ENCODE measurements at places on chromosomes 12 and 14.
A peak's percentile ranks its signal among the peaks of the same experiment; 100 is the strongest.

DNA sequence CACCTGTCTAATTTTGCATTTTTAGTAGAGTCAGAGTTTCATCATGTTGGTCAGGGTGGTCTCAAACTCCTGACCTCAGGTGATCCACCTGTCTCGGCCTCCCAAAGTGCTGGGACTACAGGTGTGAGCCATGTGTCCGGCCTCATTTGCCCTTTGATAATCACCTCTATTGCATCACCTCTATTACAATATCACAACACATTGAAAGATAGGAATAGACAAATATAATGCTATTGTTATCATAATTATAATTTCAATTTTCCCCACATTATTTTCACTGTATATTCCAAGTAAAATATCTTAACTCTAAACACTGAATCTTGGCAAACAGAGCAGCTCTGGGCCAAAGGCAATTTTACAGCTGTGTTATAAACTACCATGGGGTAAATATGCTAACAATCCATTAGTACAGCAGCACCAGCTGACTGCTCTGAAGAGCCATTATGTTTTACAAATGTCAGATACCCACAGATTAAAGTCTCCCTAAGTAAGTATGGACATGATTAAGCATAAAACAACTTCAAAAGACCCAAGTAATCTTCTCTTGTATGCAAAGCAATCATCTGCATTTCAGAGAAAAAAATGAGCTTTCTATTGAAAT, 173.2 kb downstream of the MED13L start:
- no peak for DNase-seq

DNA sequence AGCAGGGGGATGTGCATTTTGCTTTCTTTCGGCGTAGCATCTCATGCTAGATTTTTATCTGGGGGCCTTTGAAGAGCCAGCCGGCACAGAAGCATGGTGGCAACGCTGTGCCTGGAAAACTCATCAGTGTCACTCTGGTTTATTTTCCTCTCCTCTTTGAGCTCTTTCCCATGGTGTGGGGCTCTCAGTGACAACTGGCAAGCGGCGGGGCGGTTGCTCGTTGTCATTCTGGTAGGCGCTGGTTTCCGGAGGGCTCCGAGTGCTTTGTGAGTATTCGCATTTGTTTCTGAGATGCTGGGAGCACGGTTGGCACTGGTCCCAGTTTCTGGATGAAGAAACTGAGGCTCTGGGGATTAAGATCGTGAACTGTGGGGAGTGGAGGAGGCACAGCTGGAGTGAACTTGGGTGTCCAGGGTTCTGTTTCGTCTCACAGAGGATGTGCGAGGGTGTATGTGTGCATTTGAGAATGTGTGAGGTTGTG, 23.3 kb downstream of the TPCN1 start:
- DNase-seq = no peak

DNA sequence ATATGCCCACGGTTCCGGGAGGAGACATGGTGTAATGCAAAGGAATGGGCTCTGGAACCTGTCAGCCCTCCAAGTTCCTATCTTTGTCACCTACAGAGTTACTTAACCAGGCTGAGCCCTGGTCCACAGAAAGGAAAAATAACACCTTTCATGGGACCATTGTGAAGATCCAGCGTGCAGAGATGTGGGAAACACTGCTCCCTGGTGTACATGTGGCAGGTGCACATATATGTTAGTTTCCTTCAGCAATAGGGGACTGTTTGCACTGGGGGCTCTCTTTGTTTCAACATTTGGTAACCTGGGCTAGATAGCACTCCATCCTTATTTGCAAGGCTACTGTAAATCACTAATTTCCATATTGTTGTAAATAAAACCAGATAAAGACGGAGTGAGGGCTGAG, 72.3 kb downstream of the ANO2 start:
- peak; percentile 3 for DNase-seq

DNA sequence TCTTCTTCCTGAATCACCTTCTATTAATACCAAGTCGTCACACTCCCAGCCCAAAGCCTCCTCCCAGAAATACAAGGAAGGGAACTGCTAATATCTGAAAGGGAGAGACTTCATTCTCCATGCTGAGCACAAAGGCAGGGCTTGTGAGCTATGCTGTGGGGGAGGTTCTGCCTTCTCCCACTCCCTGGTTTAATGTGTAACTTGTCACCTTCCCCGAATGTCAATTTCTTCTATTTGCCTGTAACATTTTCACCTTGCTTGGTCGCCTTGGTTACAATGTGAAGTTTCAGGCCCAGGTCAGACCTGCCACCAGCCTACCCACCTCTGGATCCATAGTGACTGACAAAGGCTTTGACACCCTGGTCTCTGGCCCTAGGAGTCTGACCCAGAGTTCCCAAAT, 82.0 kb upstream of the ESRRB start:
- no peak for DNase-seq

DNA sequence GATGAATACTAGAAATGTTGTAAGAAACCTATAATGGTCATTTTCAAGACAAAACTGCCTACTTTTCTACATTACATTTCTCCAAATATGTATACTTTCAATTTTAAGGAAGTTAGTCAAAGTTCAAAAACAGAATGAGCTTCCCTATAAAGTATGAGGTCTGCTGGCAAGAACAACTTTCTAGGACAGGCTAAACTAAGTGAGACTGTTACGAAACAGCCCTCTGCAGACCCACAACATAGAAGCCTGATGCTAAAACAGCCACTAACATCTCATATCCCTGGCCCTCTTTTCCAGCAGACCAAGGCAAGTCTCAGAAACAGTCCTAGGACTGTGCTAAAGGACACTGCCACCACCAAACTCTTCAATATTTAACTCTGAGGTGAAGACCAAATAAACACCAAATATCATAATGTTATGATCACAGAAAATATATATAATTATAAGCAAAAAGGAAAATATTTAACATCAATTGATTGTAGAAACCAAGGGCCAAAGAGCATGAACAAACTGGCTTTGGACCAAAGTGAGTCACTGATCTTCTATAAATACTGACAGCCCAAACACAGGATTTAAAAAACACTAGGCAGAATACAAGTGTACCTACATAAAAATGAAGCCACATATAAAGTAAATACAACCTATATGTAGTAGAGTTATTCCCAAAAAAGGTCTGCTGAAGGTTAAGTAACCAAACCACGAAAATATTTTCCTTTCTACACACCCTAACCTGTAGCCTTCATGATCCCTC, 27.7 kb downstream of the PPP4R3A start:
- peak; percentile 40 for DNase-seq

GRCh38 chr12:132491138-132491663, 1.2 kb downstream of the FBRSL1 start:
- no peak for DNase-seq

GRCh38 chr14:45359746-45360145, 106.7 kb upstream of the MIS18BP1 start:
- DNase-seq = peak; percentile 55

- DNase-seq = no peak
Observed at GRCh38 chr14:72754949-72755348, 139.0 kb downstream of the DPF3 start.

DNA sequence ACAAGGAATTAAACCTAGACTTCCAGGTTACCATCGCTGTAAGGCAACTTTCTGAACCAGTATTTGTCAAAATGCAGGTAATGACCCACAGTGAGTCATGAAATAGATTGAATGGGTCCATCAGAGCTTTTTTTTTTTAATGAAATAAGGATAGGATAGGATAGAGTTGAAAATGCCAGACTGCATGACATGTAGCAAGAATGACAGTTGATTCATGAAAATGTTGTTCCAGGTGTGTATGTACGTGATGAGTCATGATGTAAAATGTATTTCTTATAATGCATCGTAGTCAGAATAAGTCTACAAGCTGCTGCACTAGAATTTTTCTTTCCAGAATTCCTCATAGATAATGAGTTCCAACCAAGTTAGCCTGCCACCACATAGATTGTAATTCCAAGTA, 184.4 kb upstream of the BCL2L14 start:
- DNase-seq = no peak

DNA sequence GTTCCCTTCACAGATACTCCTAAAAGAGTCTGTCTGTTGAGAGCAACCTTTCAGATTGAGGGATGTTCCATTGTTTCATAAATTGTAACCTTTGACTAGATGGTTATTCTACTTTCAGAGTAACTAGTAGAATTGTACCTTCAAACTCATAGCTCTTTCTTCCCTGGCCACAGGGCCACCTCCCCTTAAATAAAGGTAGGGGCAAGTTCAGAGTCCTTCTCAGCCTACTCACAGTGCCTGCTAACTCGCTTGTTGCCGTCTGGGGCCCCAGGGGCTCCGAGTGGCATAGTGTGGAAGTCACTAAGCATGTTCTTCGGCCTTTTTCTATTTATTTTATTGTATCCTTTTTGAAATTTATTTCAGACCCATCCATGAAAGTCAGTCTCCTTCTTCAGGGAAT, 250.4 kb downstream of the ALX1 start:
- DNase-seq = no peak

GRCh38 chr12:107634530-107634929, 51.1 kb upstream of the PWP1 start:
- DNase-seq = no peak

DNA sequence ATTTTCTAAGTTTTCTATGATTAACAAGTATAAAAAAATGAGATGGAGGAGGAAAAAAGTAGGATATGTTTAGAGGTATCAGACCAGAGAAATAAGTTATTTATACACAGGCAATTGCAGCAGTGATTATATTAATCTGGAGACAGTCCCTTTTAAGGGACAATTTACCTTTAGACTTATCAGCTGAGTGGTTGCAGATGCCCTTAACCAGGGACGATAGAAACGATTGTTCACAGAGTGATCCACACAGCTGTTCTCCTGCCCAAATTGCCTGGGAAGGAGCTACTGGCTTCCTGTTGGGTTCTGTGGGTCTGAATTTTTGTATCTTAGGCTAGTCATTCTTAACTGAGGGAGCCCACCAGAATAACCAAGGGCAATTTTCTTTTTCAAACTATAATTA, 66.4 kb downstream of the GCH1 start:
- no peak for DNase-seq

DNA sequence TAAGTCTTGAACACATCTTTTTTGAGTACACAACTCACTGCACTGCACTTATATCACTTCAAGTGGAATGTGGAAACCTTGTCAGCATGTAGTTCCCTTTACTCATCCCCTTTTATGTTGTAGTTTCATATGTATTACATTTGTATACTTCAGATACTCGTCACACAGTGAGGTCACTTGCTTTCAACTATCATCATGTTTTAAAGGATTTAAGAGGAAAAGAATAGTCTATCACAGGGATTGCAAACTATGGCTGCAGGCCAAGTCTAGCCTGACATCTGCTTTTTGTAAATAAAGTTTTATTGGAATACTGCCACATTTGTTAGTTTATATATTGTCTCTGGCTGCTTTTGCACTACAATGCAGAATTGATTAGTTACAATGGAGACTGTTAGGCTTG, 24.3 kb downstream of the CNOT2 start:
- peak; percentile 81 for DNase-seq

DNA sequence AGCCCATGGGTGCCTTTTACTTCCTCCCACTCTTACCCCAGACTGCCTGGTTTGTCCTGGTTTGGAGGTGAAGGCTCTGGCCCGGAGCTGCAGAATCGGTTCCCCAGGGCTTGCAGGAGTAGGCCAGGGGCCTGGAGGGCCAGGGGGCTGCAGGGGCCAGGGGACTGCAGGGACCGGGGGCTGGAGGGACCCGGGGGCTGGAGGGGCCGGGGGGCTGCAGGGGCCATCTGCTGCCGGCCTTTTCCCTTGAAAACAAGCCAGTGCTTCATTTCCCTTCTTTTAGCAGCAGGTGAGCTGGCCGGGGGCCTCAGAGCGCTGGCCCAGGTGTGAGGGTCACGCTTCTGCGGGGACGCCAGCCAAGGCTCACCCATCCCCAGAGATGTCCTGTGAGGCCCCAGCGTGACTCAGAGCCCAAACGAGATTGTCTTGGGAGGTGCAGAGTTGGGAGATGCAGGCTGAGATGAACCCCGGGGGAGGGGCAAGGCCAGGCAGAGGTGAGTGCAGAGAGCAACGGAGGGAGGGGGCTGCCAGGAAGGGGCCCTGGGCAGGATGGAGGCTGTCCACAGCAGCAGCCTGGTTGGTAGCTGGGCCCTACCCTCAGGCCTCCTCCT, 154.9 kb downstream of the KIF26A start:
- no peak for DNase-seq

DNA sequence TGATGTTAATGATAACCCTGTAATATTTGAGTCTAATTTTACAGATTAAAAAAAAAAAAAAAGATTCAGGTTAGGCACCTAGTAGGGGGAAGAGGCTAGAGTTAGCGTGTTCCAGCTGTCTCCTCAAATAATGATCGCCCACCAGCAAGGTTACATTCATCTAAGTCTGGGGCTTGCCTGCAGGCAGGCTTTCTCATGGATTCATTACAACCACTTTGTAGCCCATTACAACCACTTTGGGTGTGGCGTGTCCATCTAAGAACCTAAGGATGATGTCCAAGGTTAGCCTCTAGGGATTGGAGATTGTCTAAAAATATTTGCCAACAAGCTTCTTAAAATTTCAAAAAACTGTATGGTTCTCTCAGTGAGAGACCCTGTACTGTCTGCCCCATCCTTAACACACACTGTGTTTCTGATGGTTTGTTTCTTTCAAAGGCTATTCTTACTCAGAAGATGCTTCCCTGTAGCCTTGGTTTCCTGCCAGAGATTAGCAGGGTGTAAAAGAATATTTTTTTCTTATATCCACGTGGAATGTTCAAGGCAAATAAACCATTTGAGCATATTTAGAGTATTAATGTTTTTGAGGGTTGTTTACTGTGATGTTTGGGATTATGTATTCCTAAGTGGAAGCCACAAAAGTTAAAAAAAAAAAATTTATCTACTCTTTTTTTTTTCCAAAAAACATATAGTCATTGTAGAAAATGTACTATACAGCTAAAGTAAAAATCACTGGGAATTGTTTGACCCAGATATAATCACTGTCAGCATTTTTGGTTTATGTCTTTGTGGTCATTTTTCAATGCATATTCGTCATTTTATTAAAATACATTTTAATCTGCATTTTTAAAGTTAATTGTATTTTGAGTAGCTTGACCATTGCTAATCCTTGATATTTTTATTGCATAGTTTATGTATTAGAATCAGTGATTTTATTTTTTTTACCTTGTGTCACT, 1.7 kb downstream of the DYNC1H1 start:
- DNase-seq = no peak

- peak; percentile 97 for DNase-seq
Observed at GRCh38 chr14:101980700-101981099, 16.3 kb downstream of the DYNC1H1 start.

GRCh38 chr12:45914090-45914489, 76.3 kb downstream of the SCAF11 start:
- peak; percentile 59 for DNase-seq

DNA sequence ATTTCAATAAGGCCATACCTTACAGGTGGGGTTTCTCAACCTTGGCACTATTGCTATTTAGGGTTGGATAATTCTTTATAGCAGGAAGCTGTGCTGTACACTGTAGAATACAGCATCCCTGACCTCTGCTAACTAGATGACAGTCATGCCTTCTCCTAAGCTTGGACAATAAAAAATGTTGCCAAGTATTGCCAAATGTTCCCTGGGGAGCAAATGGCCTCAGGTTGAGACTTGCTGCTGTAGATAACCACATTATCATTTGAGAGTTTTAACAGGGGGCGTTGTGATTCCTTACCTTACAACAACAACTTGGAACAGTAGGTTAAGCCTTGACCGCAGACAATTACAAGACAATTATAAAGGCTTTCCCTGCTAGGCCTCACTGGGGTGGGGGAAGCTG, 1073.6 kb upstream of the TMEM132C start:
- DNase-seq = no peak

- DNase-seq = peak; percentile 33
Observed at GRCh38 chr12:39341179-39341578, 101.7 kb downstream of the KIF21A start.

- DNase-seq = no peak
Observed at GRCh38 chr12:129964826-129965457, 61.1 kb upstream of the TMEM132D start.

GRCh38 chr14:43204816-43205215, 1302.3 kb downstream of the FSCB start:
- no peak for DNase-seq

All from fibroblast of lung (primary cell).